ENCODE measurements at places on chromosomes 7 and 10.

- no peak for DNase-seq
Observed at GRCh38 chr10:14438576-14438975, 107.9 kb upstream of the FRMD4A start.

DNA sequence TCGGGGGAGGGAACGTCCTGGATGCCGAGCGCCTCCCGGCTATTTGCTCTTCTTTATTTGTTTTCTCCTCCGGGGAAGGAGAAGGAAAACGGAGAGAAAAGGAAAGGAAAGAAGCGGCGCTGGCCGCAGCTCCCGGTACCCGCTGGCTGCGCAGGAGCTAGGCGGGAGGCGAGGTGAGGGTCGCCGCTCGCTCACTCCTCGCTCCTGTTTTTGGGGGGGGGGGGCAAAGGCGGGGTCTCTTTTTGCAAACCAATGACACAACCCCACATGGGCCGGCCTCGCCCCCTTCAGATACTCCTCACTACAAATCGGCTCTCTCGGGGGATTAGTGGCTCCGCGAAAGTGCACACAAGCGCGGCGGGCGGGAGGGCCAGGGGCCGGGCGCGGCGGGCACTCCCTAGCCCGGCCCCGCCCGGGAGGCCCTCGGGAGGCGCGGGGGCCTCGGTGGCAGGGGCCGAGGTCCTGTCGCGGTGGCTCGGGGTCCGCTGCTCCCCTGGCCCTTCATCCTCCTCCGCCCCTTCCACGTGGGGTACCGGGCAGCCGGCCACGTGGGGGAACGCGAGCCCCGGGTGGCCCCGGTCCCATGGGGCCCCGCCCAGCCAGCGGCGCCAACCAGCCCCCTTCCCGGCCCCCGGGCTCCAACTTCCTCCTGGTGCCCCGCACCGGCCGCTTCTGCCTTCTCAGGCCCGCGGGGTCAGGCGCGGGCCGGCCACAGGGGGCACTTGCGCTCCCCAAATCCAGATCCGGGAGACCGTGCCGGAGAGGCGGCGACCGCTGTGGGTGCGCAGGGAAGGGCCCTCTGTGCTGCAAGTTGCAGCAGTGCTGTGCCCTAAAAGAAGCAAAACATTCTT is 718 bp upstream of the CTBP2 start:
- no peak for DNase-seq

DNA sequence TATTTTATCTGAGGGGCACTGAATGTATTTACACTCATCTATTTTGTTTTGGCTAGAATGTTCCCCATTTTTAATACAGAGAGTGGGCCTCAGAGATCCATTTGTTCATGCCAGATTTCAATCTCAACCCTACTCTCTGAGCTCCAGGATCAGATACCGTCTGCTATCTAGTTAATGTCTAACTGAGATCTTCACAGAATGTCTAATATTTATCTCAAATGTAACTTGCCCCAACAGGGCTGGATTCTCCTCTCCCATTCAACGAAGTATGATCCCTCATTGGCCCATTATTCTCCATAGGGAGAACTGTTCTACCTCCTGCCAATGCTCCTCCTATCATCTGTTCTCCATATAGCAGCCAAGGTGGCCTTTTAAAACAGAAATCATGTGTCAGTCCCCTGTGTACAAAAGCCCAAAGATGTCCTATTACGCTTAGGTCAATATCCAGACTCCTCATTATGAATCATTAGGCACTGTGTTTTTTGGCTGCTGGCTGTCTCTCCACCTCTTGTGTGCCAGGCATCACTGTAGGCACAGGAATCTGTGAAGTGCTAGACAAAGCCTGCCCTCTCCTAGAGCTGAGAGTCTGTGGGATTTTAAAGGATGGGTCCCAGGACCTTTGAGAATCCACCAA is 169.3 kb upstream of the AGK start:
- DNase-seq = no peak

DNA sequence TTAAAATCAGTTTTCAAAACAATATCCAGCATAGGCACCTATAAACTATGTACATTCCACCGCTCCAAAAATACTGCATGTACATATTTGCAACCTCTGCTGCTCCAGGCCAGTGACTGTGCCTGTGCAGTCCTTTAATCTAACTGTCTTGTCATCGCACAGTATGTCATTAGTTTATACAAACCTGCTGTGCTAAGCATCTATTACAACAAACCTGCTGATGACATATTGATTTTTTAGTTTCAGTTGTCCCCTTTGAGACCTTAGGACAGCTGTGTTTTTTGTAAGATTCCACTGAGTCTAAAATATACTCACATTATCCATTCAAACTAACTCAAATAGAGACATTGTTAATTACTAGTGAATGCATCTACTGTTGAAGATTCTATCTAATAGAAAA is 33.1 kb downstream of the SEMA3C start:
- DNase-seq = no peak

DNA sequence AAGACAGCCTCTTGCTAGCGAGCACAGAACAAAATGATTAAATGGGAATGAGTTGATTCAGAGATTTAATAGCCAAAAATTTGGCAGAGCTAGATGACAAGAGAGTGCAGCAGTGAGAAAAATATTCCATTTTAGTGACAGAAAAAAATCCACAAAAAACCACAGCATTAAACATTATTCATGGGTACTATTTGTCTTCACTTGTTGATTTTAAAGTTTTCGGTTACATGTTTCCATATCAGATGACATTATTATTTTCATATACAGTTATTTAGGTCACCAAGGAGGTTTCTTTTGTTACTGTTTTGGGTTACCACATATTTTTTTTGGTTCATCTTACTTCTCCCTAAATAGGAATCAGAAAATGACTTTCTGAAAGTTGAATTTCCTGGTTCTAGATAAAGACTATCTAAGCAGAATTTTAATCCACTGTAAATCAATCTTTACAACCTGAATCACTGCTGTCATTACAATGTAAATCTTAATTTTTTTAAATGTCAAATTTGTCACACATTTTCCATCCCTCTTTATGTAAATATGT is 87.9 kb downstream of the SVIL start:
- DNase-seq = no peak

Measured in stimulated activated CD4-positive, alpha-beta T cell treated with anti-CD3 and anti-CD28 coated beads, Interleukin-1b, Interleukin-23, amount 100 ng/mL, for 4 hours (primary cell).